ENCODE measurements at places on chromosomes 6 and 20. TPM values are rescaled to one million over a fixed set of nuclear protein-coding genes. Genes with fewer than 3 reads are reported as not detected.

- DNase-seq = no peak
These were observed 115.3 kb upstream of the EDN1 start for GRCh38 chr6:12174878-12175277.

- no peak for DNase-seq
These were observed 76.4 kb downstream of the ADGRB3 start for GRCh38 chr6:68711386-68712000.

DNA sequence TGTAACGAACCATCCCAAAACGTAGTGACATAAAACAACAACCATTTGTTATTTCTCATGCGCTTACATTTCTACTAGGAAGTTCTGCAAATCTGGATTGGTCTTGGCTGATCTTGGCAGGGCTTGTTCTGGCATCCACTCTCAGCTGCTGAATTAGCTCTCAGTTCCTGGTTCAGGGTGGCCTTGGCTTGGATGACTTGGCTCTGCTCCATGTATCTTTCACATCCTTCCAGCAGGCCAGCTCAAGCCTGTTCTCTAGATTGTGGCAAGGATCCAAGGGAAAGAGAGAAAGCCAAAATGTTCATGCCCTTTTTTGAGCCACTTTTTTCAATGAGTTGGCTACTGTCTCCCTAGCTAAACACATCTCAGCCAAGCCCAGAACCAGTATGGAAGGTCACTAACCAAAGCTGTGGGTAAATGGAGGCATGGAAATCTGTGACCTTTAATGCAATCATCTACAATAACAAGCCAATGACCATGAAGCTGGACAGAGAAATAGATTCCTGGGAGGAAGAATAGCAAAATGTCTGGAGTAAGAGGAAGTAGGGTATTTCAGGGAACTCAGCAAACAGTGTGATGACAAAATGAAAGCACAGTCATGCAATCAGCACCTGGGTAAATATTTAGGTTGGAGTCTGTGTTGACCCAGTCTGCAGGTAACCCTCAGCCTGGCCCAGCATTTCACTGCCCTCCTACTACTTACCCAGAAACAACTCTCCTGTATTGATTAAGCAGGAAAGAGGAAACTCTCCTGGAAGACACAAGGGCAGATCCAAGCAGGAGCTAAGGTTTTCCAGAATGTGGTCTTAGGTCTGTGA is 32.7 kb upstream of the SNAP25 start:
- DNase-seq = no peak

DNA sequence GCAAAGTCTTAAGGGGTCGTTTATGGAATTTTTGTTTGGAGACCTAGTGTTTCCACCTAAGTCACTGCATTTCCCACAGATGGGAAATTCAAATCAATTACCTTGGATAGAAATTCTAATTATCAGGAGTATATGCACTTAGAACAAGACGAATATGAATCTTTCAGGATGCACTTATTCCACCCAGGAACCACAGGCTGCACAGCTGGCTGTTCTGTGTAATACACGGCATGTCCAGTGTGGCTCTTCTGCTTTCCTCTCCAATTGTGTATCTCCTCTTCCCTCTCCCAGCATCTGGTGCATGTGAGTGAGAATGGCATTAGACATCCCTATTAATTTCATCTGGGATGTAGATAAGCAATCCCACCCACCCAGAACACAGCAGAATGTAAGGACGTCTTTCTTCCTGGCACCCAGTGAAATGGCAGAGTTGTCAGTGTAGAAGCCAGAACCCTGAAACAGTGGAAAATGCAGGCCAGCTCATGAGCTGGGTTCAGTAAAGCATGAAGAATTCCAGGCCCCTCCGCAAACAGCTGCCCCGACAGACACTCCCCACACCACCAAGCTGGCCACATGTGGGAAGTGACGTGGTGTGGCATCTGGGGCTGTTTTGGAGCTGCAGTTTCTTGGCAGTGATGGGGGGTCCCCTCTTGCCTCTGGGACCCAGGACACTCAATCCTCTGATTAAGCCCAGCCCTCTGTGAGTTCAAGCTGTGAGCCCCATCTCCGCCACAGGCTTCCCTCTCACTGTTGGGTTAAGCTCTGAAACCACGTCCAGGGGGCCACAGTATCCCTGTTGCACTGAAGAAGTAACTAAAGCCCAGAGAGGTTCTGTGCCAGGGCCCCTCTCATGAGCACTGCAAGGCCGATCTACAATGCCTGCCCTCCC is 180.1 kb upstream of the CST7 start:
- no peak for DNase-seq

- DNase-seq = no peak
These were observed 34.4 kb upstream of the ZNF217 start for GRCh38 chr20:53628076-53628475.

- DNase-seq = no peak
These were observed 38.0 kb upstream of the APCDD1L start for GRCh38 chr20:58553166-58553696.

DNA sequence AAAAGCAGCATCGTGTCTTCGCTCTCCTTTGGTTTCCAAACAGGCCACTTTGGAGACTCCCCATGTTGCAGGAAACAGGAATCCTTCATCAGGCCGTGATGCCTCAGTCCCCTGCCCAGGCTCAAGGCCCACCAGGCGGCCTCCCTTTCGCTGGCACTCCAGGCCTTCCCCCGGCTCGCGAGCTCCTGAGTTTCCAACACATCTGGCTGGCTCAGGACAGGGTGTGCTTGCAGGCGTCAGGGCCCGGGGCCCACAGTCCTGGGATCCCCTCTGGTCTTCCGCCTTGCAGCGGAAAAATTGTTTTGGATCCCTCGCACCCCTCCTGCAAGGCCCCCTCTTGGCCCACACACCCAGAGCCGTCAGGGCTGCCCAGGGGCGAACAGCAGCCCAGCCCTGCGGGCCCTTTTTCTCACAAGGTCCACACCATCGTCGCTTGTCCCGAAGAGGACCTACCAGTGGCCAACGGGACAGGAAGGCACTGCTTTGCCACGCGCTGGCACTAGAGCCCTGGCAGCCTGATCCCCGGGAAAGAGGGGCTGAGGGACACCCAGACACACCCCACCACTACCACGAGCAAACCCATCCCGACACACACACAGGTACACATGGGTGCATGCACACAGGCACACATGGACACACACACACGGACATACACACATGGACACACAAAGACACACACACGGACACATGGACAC is 1930.9 kb upstream of the DEFB115 start:
- DNase-seq = no peak

DNA sequence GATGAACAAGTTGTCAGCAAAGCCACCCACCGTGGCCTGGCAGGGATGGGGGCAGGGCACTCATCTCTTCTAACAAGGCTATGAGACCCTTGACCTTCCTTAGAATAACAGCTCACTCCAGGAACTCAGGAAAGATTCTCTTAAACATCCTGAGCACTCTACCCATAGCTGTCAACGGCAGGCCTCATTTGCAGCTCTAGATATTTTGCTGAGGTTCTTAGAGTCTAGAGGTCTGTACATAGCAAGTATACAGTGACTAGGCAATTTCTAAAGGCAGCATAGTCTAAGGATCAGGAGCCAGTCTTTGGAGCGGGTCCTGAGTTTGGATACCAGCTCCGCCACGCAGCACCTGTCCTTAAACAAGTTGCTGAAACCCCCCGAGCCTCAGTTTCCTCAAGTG is 11.7 kb downstream of the TRERF1 start:
- DNase-seq = no peak

GRCh38 chr6:138393871-138394783 is 9.9 kb upstream of the HEBP2 start:
- no peak for DNase-seq

CST7 gene
- total RNA-seq = 9.4 TPM

DNA sequence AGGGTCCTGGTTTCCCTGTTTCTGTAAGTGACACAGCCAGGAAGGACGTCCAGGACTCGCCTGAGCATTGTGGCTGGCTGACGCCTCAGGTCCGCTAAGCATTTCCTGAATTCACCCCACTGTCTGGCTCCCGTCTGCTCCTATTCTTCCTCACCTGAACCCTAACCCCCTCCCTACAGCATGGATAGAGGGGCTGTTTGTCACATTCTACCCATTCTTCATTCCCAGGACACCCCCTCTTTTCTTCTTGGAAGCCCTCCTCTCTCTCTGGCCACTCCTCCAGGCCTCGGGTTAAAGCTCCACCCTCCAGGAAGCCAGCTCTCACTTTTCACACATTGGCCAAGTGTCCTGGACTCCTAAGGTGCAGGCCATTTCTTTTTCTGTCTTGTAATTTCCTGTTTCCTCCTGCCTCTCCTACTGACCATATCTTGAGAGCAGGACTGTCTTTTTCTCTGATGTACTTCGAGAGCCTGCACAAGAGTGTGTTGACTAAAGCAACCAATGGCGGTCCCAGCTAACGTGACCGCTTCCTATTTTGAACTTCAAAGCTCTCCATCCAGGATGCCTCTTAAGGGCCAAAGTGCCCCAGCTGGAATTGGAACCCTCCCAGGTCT is 24.2 kb upstream of the MYMX start:
- no peak for DNase-seq

DNA sequence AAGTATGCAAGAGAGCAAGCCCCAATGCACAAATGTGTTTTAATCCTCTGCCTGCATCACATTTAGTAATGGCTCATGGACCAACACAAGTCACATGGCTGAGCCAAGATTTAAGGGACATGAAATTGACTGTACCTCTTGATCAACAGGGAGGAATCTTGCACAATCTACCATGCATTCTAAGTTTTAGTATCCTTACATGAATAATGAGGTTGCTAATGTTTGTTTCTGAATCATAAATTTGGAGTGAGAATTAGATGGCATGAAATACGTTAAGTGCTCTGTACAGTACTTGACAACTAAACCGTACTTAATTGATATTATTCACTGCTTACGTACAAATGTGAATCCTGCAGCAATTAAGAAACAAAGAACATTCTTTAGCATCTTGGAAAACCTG is 553.8 kb upstream of the JAG1 start:
- no peak for DNase-seq

DNA sequence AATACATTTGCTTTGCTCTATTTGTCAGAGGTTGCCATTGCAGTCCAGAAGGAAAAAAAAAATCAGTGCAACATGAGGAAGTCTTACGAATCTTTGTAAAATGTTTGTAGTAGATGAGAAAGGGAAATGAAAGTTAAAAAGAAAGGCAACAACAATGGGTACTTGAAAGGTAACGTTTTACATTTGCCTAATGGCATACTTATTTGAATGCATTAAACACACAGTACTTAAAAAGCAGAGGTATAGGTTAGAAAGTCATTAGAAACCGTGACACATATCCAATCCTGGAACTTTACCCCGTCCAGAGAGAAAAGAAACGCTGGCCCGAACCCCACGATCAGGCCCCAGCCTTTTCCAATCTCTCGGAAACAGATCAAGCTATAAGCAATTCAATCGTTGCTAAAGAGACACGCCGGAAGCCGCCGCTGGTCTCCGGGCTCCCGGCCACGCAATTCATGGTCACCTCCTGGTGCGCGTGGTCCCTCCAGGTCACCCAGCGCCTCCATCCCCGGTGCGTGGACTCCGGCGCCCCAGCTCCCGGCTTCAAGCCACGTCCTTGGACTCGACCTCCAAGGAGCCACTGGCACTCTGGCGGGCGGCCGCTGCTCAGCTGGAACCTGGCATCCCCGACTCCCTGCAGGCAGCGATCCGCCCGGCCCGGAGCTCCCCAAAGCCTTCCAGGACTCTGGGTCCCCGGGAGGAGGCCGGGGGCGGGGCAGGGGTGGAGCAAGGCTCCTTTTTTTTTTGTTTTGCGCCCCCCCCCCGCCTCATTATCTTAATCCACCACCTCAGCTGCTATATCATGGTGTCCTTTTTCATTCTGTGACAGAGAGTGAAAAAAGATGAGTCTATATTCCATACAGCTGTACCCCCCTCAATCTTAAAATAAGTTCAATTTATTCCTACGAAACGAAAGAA is at the start of gene SLC18B1:
TSS of gene SLC18B1 (minus strand) at position 687 of the 918 bp plus-strand sequence. CDS start at position 506, 181 bp downstream.
- DNase-seq = no peak

- DNase-seq = no peak
These were observed 72.8 kb downstream of the ATXN1 start for GRCh38 chr6:16688436-16688835.

DNA sequence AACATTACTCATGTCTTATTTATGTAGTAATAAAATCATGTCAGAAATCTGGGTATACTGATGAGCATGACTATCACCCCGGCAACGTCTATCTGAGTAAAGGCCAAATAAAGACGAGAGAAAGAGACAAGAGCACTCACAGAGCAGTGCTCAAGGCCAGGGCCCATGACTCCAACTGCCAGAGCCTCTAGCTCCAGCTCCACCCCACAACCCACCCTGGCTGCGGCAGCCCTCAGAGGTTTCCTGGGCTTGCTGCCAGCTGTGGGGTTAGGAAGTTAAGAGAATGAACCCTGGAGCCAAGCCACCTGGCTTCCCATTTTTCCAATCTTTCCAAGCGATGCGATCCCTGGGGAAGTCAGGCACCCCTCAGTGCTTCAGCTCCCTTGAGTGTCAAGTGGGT is 92.0 kb upstream of the PAX1 start:
- DNase-seq = no peak

PLCG1 gene
- 126 TPM for total RNA-seq

- DNase-seq = no peak
These were observed 86.9 kb upstream of the TRAF3IP2 start for GRCh38 chr6:111692327-111693164.

DNA sequence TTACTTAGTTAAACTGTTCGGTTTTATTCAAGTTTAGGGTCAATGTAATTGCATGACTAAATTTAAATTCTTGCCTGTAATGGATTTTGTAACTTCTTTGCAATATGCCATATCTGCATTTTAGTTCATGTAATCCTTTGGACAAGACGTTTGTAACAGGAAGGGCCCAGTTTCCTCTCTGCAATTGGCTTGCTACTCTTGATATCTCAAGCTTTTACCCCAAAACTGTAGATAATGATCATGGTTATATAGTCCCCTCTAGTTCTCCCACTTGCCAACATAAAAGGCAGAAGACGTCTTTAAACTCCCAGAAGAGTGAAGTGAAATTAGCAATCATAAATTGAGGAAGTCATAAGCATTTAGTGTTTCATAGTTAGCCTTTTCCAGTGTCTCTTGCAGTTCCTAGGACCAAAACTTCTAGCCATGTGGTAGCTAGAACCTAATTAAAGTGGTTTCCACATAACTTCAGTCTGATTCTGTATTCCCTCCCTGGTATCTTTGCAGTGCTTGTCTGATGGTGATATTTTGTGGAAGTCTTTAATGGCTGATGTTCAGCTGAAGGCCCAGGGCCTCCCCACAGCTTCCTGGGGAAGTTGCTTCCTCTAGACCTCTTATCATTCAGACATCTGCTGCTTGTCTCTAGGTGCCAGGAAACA is 117.8 kb upstream of the SUPT3H start:
- no peak for DNase-seq

TINAG gene
- total RNA-seq = 0.20 TPM

DNA sequence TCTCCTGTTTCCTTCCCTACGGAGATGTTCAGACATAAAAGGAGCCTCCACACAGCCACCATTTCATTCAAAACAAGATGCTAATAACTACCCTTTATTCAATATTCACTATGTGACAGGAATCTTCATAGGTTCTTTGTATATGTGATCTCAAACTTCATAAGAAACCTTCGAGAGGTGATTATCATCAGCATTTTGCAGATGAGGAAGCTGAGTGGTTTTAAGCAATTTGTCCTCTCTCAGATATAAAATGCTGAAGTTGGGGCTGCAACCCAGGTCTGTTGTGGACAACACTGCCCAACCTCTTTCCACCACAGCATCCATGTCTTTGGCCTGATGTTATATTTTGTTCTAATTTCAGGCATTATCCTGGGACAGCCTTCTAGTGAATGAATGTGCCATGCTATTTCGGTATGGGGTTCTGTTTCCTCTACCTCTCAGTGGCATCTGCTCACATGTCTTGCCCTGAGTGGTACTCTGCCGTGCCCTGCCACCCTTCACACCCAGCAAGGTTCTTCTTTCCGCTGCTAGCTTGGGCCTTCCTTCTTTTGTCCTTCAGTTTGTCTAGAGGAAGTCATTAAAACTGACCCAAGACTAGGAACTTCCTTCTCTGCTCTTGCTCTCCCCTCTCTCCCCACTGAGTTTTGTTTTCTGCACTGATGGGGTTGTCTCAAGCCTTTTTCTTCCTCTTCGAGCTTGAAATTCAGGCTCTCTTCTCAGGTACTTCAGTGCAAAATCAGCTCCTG is 300.9 kb upstream of the PRDM1 start:
- DNase-seq = no peak

All from skin of body (tissue), 3 donors.